Neural crest cell (in vitro differentiated cells): ENCODE measurements at places on chromosomes 16 and 17. TPM values are rescaled to one million over a fixed set of nuclear protein-coding genes. Genes with fewer than 3 reads are reported as not detected.

Gene SLC6A2
- total RNA-seq = not detected in 2 replicates

Gene SNAI3
- not detected in 2 replicates for total RNA-seq

Gene KRTAP9-4
- not detected in 2 replicates for total RNA-seq

Gene CIBAR2
- not detected in 2 replicates for total RNA-seq

Gene ZNF205
- total RNA-seq = 19.7 and 21.1 TPM in 2 replicates

Gene FOXC2
- total RNA-seq = 0.11 TPM in 1 of 2 replicates, not detected in the other

Gene ITGB4
- total RNA-seq = 0.64 and 1.4 TPM in 2 replicates

Gene TBX2
- 16.1 and 18.7 TPM in 2 replicates for total RNA-seq

Gene MC1R
- 7.7 and 8.3 TPM in 2 replicates for total RNA-seq

Gene MAPK8IP3
- 111 and 113 TPM in 2 replicates for total RNA-seq

Gene MPV17L
- total RNA-seq = 4.9 and 5.9 TPM in 2 replicates
